ENCODE measurements at places on chromosomes 1 and 21.

DNA sequence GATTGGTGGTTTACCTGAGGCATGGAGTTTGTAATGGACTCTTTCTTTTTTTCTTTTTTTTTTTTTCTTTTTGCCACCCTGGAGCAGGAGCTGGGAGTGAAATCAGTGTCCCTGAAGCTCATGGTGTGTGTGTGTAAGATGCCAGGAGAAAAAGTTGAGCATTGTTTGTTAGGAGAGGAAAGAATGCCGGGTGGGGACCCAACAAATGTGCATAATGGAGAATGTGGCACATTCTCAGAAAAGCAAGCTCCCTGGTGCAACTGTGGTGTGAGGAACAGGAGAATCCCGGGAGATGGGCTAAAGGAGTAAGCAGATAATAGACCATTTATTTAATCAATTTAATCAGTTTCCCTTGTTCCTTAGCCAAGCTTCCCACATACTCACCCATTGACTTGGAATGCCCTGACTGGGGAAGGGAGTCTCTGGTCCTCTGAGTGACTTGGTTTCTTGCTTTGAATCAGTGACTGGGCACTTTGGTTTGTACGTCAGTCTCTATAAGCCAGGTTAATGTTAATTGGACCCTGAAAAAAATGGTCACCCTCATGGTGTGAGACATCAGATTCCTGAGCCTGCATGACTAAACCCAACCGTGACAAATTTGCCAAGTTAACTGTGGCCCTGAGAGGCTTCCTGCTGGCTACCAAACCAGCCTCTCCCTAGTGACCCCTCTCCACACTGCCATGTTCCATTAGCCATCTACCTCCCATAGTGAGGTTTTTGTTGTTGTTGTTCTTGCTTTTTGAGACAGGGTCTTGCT, 43.9 kb upstream of the ITPKB start:
- no peak for DNase-seq

DNA sequence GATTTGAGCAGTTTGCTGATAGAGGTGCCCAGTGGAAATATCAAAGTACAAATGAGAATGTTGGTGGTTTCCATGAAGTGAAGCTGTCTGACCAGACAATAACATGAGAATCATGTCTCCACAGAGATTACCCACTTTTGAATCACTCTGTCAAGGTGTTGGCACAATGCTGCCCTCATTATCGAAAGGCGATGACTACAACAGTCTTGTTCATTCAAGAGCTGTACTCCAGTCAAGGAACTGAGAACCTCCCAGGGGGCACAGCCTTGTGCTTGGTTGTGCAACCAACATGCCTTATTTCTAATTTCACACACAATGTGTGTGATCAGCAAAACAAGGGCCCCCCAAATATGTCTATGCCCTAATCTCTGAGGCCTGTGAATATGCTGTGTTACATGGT, 35.7 kb downstream of the ETS2 start:
- DNase-seq, result no peak

GRCh38 chr1:153888533-153888932, 34.2 kb downstream of the GATAD2B start:
- DNase-seq, result no peak

DNA sequence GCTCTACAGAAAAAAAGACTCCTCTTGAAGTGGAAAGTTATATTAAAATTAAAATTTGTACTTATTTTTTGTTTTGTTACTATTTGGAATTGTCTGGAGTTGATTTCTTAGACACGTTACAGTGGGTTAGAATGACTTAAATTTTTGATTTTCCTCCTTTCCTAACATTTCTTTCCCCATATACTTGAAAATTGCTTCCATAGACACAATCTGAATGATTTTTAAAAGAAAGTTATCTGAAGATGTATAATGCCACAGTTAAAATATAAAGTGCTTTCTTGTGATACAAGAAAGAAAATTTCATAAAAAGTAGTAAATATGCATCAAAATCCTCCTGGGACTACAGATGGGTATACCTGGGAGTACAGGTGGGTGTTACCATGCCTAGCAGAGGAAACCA, 2.3 kb downstream of the HS2ST1 start:
- no peak for DNase-seq

DNA sequence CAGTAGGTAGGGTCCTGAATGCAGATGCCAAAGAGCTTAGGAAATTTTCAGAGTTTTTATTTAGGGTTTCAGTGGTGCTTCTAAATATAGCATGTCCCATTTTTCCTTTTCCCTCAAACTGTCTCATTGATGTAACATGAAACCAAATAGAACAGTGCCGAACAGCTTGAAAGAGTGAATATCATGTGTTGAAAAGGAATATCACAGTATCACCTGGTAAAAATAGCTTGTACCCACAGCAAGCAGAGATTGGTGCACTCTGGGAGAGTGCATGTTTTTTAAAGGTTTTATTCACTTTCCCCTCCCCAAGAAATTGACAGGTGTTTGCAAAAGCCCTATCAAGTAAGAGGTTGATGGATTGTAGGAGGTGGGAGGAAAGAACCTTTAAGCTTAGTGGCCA, 41.9 kb upstream of the ELAVL4 start:
- no peak for DNase-seq

DNA sequence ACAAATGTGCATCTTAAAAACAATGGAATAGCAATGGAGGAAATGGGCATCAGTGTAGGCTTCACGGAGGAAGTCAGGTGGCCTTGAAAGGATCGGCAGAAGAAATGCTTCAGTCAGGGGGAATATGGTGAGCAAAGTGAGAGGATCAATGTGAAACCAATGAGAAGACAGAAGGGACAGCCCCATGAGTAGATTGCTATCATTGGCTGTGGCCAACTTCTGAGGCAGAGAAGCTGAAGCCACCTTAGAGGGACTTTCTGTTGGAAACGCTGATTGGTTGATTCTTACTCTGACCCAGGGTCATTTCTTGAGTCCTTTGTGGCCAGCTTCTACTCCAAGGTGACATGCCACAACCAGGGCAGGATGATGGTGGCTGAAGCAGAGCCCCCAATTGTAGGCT, 130.7 kb upstream of the ZNF648 start:
- no peak for DNase-seq

DNA sequence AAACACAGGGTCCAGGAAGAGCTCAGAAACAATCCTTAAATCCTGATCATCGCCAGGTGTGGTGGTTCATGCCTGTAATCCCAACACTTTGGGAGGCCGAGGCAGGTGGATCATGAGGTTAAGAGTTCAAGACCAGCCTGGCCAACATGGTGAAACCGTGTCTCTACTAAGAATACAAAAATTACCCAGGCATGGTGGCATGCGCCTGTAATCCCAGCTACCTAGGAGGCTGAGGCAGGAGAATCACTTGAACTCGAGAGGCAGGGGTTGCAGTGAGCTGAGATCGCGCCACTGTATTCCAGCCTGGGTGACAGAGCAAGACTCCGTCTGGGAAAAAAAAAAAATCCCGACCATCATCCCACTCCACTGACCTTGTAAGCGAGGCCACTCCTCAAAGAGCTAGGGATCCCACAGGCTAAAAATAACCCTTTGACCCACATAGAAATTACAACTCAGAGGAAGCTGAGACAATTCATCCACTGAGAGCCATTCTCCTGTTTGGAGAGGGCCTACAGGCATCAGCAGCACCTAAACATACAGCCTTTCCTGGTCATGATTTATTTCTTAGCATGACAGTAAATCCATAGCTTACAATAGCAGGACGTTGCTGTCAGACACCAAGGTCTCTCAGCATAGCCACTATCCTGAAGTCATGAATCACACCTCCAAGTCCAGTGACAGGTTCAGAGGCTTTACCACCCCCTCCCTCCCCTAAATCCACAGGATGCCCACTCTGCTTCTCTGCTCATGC, 66.7 kb downstream of the TGFBR3 start:
- no peak for DNase-seq

- DNase-seq, result no peak
These were observed 257.3 kb downstream of the CAMTA1 start for GRCh38 chr1:7042322-7043190.

DNA sequence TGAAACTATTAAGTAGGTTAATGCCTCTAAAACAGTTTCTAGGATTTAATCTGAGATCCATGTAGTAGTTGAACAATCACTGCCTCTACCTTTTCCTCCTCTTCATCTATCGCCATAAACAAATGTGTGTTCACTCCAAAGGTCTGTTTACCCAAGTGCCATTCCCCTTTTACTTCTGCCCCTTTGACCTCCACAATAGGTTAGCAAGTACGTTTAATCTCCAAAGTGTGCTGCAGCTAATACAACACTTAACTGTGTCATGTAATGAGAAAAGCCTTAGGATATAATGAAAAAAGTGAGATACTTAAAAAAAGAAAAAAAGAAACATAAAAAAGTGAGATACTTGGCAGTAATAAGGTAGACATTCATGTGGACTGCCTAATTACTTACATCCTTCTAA, 28.2 kb downstream of the GPBP1L1 start:
- DNase-seq, result no peak

GRCh38 chr1:175922254-175922881, 179.0 kb upstream of the TNR start:
- DNase-seq, result no peak

GRCh38 chr1:227883073-227883520, 64.6 kb downstream of the WNT9A start:
- DNase-seq, result no peak

Data from stimulated activated CD8-positive, alpha-beta memory T cell treated with anti-CD3 and anti-CD28 coated beads, Interleukin-15, amount 100 ng/mL, for 1 hour (primary cell).